ENCODE measurements at places on chromosomes 13 and 19.

DNA sequence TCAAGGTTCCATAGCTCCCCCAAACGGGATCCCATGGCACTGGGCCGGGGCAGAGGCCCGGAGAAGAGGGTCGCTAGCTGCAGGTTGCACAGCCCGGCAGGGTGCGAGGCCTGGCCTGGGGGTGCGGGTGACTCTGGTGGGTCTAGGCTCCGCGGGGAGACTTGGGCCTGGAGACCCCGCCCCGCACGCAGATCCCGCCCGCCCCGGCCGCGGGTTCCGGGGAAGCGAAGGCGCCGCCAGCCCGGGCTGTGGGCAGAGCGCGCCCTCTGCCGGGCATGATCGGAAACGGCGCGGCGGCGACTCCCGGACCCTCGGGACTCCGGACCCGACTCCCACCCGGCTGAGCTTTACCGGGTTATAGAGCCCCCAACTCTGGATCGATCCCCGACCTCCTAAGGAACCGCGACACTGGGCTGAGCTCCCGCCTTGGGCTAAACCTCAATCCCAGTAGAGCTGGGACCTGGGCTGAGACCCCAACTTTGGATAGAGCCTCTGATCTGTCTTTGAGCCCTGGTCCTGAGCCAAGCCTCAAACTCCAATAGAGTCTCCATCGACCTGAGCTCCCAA lies 3.1 kb upstream of the TNFAIP8L1 start:
- DNase-seq: peak; percentile 71

DNA sequence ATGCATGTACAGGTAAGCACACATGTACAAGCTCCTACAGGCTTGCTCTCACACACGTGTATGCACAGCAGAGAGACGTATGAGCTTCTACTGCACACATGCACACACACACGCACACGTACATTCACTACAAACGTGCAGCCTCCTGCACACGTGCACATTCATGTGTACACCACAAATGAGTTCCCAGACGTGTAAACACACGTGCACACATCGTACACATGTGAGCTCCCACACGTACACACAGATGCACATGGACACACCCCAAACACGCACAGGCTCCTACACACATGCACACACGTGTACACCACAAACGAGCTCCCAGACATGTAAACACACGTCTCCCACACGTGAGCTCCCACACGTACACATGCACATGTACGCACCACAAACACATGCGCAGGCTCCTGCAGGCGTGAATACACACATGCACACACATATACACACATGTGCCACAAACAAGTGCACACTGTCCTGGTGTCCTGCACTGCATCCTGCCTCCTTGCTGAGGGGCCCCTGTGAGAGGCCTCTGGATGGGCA lies 83.7 kb upstream of the MCF2L start:
- no peak for DNase-seq

GRCh38 chr13:77894743-77895142 lies 23.9 kb downstream of the EDNRB start:
- no peak for DNase-seq

DNA sequence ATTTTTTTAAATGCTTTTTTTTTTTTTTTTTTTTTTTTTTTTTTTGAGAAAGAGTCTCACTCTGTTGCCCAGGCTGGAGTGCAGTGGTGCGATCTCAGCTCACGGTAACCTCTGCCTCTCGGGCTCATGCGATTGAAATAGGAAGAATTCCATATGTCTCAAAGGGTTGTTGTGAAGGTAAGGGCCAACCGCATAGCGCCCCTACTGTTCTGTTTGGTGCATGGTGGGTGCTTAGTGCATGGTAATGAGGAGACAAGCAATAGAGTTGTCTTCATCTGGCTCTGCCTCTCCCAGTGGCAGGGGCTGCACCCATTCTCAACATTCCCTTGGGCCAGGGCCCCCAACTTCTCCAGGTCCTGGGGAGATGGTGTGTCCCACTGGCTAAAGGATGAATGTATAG lies 68.7 kb downstream of the RASL11A start:
- no peak for DNase-seq

GRCh38 chr13:107851670-107852069 lies 363.7 kb downstream of the LIG4 start:
- no peak for DNase-seq

- DNase-seq: no peak
These were observed 56.4 kb upstream of the MRI1 start for GRCh38 chr19:13707915-13708314.

- DNase-seq: no peak
These were observed 9.5 kb upstream of the AMER2 start for GRCh38 chr13:25181597-25181996.

- DNase-seq: no peak
These were observed 14.4 kb upstream of the GIPR start for GRCh38 chr19:45653634-45654033.

GRCh38 chr19:30423481-30423880 lies 51.3 kb downstream of the ZNF536 start:
- no peak for DNase-seq

DNA sequence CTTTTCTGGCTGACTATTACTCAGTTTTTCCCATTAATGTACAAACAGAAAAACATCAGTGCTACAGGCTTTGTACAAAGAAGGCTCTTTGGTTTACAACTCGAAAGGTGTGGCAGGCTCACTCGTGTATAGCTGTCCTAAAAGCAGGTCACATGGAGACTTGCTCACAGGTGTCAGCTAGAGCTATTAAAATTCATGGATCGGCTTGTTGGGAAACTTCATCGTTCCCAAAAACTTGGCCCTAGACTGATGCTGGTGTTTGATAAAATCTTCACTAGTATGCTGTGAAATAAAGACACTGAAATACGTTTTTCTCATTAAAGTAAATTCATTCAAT lies 64.9 kb downstream of the MBNL2 start:
- DNase-seq: no peak

DNA sequence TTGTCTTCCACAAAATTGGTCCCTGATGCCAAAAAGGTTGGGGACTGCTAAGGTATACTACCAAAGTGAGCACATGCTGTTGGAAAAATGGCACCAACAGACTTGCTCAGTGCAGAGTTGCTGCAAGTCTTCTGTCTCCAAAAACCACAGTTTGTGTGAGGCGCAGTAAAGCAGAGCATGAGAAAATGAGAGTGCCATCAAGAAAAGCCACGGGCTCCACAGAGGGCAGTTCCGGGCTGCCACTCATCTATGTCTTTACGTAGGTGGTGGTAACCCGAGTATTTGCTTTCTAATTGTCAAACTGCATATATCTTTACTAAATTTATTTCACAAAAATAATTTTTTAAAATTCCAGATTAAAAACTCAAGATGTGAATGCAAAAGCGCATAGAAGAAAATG lies 123.8 kb downstream of the RNF17 start:
- DNase-seq: no peak

- DNase-seq: no peak
These were observed 2.8 kb downstream of the THAP8 start for GRCh38 chr19:36051236-36051635.

DNA sequence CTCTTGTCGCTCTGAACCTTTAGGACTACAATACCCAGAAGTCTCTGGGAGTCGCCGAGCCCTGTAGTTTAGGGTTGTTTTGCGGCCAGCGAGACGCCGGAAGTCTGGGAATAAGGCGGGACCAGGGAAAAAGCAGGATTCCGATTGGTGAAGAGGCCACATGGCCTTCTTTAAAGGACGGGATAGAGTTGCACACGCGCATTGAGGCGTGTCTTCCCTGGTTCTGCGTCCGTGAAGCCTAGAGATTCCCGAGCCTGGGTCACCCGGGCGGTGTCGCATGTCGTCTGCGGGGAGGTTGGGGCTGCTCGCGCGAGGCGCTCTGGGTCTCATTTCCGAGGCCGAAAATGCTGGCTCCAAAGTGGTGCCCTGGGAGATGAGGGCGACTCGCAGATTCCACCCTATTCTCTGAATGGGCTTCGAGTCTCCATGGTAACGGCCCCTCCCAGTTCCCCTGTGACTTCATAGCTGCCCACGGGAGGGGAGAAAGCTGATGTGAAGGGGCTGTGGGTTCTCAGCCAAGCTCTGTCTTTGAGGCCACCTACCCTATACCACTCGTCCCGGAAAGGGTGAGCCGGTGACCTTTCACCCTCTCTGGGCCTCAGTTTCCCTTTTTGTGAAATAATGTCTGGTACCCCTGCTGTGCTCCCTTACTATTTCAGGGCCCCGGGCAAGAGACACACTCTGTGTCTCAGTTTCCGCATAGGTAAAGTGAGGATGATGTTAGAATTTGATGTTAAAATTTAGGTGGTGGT lies 614 bp upstream of the ZSCAN5A start:
- peak; percentile 96 for DNase-seq

- no peak for DNase-seq
These were observed 175.8 kb downstream of the DCT start for GRCh38 chr13:94303644-94304174.
